ENCODE measurements at places on chromosomes 3 and 15.
A peak's percentile ranks its signal among the peaks of the same experiment; 100 is the strongest.

DNA sequence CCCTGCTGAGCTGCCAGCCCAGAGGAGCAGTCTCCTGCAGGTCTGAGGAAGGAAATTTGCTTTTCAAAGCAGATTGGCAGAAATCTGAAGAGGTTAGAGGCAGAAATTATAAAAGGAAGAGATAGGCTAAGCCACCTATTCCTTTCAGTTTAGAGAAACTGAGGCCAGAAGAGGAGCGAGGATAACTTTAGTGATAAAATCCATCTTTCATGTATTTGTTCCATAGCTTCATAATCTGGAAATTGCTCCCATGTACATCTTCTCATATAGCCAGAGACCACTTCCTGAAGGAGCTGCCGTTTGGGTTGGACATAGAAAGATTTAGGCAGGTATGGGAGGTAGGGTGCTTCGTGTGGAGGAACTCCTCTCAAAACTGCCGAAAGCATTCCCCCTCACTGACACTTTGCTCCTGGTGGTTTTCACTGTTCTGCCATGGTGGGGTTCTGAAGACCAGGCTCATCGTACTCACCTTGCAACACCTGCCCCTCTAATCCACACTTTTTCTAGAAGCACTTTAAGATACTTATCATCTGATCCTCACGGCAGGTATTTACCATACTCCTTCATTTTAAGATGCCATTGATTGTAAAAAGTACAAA is 670 bp upstream of the ACAP2 start:
- peak; percentile 40 for DNase-seq

DNA sequence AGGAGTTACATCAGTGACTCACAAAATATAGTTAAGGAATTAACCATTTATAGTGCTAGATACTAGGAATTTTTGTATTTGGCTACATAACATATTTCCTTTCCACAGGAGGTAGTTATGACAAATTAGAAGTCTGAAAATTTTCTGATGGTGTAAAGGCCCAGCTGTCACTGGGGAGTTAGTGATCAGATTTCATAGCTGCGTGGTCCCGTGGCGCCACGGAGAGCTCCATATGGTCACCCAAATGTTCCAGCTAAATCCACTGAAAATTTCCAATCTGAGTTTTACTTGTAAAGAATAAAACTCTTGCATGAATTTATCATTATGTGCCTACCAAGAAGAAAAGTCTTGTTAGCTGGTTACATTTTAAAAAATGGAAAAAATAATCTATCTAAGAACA is 368.9 kb upstream of the PLSCR5 start:
- DNase-seq: no peak

GRCh38 chr3:140843656-140844055 is 98.0 kb upstream of the SLC25A36 start:
- no peak for DNase-seq

- no peak for DNase-seq
Observed at GRCh38 chr3:168398371-168399025, 302.8 kb upstream of the GOLIM4 start.

- peak; percentile 60 for DNase-seq
Observed at GRCh38 chr3:49906073-49906743, 2.5 kb upstream of the MST1R start.

DNA sequence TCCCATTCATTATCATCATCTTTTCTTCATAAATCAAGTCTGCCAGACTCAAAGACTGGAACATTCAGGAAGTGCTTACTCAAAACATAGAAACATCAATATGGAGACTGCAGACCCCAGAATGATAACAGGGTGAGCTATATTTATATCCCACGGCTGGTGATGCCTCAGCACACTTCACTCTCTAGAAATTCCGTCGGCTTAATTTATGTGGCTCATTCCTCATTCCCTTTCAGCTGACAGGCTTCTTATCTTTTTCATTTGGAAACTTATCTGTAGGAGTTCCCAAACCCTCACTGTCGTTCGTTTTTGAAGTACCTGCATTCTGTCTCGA is 45.5 kb downstream of the RFTN1 start:
- no peak for DNase-seq
